Cortex of kidney (tissue), 1 donor: ENCODE measurements at places on chromosomes 4 and X.

DNA sequence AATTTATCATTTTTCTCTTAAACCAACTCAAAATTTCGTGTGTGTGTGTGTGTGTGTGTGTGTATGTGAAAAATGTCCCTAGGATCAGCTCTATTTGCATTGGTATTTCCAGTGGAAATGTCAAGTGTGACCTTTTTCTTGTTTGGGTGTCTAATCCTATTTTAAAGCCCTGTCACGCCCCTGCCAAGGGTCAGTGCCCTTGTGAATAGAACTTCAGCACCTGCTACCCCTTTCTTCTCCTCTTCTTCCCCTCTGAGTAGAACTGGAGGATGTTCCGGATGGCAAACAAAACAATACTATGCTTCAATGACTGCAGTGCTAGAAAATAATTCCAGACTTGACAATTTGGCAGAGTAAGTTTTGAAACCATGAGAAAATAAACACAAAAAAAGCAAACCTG lies 67.3 kb downstream of the SPRY1 start:
- no peak for DNase-seq

DNA sequence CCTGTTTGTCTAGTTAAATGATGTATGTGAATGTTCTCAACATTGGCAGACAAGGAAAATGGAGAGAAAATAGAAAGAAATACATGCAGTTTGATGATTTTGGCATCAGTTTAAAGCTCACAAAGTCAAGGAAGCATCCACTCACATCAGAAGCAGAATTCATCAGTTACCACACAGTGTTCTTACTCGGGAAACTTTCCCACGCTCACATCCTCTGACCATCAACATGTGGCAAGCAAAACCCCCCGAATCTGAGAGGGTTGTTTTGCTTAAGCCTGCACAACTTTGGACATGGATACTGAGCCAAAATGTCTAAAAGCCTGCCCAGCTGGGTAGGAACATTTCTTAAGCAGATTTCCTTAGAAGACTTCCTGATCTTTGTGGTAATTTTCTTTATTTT lies 407.6 kb downstream of the ANKRD50 start:
- DNase-seq, result no peak

- no peak for DNase-seq
Measured at GRCh38 chr4:12207396-12207795, 778.7 kb upstream of the HS3ST1 start.

- DNase-seq, result no peak
Measured at GRCh38 chrX:155086202-155086840, 15.0 kb downstream of the BRCC3 start.
